Keratinocyte (primary cell): ENCODE measurements at places on chromosomes 16 and 17. TPM values are rescaled to one million over a fixed set of nuclear protein-coding genes. Genes with fewer than 3 reads are reported as not detected.

CD300LB gene
- not detected in 3 replicates for polyA plus RNA-seq

DNA sequence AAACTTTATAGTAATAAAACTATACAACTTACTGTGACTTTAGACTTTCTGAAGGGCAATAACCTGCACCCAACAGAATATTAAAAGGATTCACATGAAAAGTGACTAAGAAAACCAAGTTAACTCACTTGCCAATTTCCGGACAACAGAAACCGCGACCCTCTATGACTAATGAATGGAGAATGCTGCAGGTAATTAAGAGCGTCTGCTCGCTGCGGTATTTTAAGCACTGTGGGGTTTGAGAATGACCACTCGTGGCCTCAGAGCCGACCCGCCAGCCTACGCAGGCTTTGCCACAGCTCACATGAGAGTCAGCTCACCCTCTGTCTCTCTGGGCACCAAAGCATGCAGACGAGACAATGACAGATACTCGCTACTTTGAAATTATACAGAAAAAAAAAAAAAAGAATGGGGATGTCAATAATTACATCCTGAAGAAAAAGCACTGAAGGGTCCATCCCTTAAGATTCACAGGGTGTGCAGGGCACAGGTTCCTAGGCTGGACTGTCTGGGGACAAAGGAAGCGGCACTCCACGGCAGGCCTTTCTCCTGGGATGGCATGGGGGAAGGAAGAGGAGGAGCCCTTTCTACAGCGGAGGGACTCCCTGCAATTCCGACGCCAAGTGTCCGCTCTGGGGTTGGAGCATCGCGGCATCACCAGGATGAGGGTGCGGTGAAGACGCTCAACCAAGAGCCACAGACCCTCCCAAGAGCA is 35.0 kb downstream of the ZCCHC14 start:
- peak; percentile 67 for DNase-seq

DNA sequence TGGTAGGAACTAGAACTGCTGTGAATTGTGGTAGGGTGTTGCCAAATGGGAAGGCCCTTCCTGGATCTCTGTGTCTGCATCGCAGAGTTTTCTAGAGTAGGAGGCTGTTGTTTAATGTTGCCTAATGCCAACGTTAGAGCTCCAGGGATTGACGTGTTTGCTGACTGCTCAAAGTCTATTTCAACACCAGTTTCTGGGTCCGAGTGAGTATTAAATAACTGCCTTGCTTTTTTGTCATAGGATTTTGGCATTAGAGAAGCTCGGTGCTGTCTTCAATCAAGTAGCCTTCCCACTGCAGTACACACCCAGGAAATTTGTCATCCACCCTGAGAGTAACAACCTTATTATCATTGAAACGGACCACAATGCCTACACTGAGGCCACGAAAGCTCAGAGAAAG is 40.0 kb downstream of the SF3B3 start:
- DNase-seq: no peak

DVL2 gene
- 3.7 to 6.3 TPM (median 4.7 TPM) in 3 replicates for polyA plus RNA-seq

GRCh38 chr17:7144213-7144612 is 29.6 kb upstream of the ASGR2 start:
- no peak for DNase-seq

DNA sequence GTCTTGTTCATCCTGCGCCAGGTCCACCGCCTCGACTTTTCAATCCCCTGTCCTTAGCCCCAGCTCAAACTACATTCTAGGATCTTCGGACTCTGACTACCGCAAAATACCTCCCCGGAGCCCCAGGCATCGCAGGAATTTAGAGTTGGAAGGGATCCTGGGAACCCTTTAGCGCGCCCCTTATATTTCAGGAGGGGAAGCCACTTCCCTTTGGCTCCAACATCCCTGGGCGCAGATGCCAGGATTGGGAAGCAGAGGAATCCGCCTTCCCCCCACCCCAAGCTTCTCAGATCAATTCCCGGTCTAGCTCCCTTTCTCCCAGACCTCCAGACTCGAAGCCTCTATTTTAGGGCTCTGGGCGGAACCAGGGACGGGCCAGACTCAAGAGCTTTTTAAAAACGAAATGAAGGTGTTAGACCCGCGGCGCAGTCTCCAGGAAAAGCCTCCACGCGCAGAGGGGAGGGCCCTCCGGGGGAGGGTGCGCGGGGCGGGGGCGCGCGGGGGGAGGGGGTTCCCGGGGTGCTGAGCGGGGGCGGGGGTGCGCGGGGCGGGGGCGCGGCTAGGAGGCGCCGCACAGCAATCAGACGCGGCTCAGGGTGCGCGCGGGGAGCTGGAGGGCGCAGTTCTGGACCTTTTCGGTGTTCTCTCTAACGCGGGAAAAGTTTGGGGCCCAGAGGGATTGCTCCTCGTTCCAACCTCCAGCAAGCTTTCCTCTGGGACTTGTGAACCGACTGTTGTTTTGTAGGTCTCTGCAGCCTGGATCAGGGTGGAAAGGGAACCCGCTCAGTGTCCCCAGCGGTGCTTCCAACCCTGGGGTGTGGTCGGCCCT is 1.6 kb downstream of the AHSP start:
- DNase-seq: no peak
